Prostate gland (tissue), 2 donors: ENCODE measurements at places on chromosomes 11 and 22. TPM values are rescaled to one million over a fixed set of nuclear protein-coding genes. Genes with fewer than 3 reads are reported as not detected.

GRCh38 chr11:69880826-69881445 is 61.7 kb upstream of the FGF3 start:
- no peak overlapping the region for H3K4me3 ChIP-seq
- H3K4me1 ChIP-seq = no peaks in the 10 kb centered on the region
- no peaks in the 10 kb centered on the region for H3K27me3 ChIP-seq

- no peaks in the 10 kb centered on the region for H3K27me3 ChIP-seq
- no peaks in the 10 kb centered on the region for H3K36me3 ChIP-seq
- no peaks in the 10 kb centered on the region for H3K4me1 ChIP-seq
- DNase-seq = no peak
- no peak overlapping the region for H3K27ac ChIP-seq
- no peak overlapping the region for H3K4me3 ChIP-seq
These were observed 330.5 kb downstream of the TENM4 start for GRCh38 chr11:79110321-79110720.

DNA sequence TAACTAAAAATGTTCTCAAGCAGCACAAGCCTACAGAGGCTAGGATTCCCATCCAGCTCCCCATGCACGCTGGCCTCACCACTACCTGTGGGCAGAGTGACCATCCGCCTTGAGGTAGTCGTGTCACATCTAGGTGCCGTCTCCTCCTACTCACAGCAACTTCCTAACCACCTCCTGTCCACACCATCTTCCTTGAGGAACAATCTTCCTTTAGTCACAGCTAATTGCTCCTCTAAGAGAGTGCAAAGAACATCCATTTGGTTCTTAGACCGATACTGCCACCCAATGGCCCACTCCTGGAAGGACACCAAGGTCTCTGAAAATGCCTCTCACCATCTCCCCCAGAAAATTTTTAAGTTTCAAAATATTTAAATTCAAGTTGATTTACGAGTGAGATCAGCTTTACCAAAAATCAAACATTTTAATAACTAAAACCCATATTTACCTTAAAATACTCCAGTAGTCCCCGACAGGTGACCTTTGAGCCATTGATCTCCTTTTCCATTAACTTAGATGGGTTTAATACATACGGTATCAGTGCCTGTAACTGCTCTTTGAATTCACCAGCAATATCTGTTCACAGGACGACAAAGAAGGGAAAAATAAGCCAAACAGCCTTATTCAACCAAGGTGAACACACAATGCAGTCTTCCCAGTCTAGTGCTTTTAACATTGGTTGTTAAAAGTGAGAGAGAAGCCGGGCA is 21.7 kb upstream of the PLAAT3 start:
- no peaks in the 10 kb centered on the region for H3K36me3 ChIP-seq
- no peaks in the 10 kb centered on the region for H3K4me1 ChIP-seq
- no peak overlapping the region for H3K27ac ChIP-seq
- DNase-seq = peak; percentile 48

- no peaks in the 10 kb centered on the region for H3K4me1 ChIP-seq
- H3K36me3 ChIP-seq = no peaks in the 10 kb centered on the region
- H3K27me3 ChIP-seq = no peaks in the 10 kb centered on the region
- DNase-seq = no peak
- H3K27ac ChIP-seq = no peak overlapping the region
These were observed 83.3 kb downstream of the SGSM3 start for GRCh38 chr22:40453671-40454070.

GRCh38 chr22:36528795-36529751 is at the start of gene EIF3D:
Gene EIF3D, minus strand, starts transcription at chr22:36529166. Its CDS starts 3,045 bp downstream, at chr22:36526121.
- DNase-seq = peak; percentile 98
- peak within 1 kb of the TSS; percentile 46 for H3K4me3 ChIP-seq
- no peaks in the 10 kb centered on the region for H3K36me3 ChIP-seq

GRCh38 chr22:33139937-33140336 is 81.8 kb upstream of the SYN3 start:
- no peaks in the 10 kb centered on the region for H3K27me3 ChIP-seq
- no peak for DNase-seq
- no peak overlapping the region for H3K4me3 ChIP-seq

- H3K4me3 ChIP-seq = no peak overlapping the region
- no peak overlapping the region for H3K27ac ChIP-seq
- peaks cover 9% of the 10 kb centered on the region for H3K36me3 ChIP-seq
- H3K4me1 ChIP-seq = peaks cover 5% of the 10 kb centered on the region
These were observed 2.6 kb upstream of the VWCE start for GRCh38 chr11:61297746-61298145.

- no peak overlapping the region for H3K4me3 ChIP-seq
- peaks cover 50% of the 10 kb centered on the region for H3K27me3 ChIP-seq
- DNase-seq = no peak
- no peaks in the 10 kb centered on the region for H3K4me1 ChIP-seq
- H3K27ac ChIP-seq = no peak overlapping the region
These were observed 15.0 kb upstream of the ALX4 start for GRCh38 chr11:44324749-44325525.

GRCh38 chr11:20966489-20966888 is 297.1 kb downstream of the NELL1 start:
- H3K36me3 ChIP-seq = no peaks in the 10 kb centered on the region
- H3K4me1 ChIP-seq = no peaks in the 10 kb centered on the region
- no peak overlapping the region for H3K27ac ChIP-seq
- H3K27me3 ChIP-seq = no peaks in the 10 kb centered on the region
- no peak overlapping the region for H3K4me3 ChIP-seq

DNA sequence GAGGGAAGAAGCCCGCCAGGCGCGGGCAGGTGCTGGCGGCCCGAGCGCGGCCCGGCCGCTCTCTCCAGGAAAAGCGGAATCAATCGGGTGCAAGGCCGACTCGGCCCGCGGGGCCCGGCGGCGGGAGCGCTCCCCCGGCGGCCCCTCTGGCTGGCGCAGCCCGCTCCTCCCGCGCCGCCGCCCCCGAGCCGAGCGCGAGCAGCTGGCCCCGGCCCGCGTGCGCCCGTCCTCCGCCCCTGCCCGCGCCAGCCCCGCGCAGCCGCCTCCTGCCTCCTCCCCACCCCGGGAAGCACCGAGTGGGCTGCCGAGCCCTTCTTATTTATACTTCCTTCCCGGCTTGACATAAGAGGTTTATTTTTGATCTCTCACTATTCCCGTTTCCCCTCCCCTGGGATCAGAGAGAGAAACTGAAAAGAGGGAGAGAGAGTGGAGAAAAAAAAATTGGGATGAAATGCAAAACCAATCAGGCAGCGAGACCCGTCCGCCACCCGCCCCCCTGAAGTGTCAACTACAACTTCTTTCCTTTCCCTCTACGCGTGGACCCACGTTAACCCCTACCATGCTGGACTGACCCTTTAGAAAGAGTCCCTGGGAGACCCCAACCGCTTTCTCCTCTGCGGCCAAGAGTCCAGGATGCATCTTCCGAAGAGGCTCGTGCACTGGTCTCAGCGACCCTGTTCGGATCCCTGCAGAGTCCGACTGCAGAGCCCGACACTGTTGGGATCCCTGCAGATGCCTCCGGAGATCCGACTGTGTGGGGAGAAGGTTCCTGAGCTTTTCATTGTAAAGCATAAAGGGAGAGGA is at the start of gene ADAMTS8:
ADAMTS8 (minus strand) TSS at position 294 of the 804 bp plus-strand sequence. CDS start 323 bp downstream, outside the sequence.
- no peaks in the 10 kb centered on the region for H3K36me3 ChIP-seq
- H3K4me1 ChIP-seq = peaks cover 6% of the 10 kb centered on the region
- peaks cover 5% of the 10 kb centered on the region for H3K27me3 ChIP-seq
- H3K4me3 ChIP-seq = peak within 1 kb of the TSS; percentile 21

DNA sequence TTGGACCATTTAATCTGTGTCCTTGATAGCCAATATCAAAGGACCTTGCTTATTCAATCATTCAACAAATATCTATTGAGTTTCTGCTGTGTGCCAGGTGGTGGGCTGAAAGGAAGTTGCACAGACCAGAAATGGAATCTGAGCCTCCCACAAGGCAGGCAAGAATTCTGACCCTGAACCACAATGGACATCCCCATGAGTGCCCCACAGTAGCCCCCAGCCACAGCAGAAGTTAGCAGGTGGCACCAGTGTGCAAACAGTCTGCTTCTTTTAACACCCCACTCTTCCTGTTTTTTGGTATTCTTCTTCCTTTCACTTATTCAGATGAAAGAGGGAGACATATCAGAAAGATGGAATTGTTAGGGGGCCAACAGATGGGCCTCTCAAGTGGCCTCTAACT is 12.2 kb upstream of the SERPING1 start:
- H3K36me3 ChIP-seq = no peaks in the 10 kb centered on the region
- H3K27ac ChIP-seq = no peak overlapping the region
- no peaks in the 10 kb centered on the region for H3K27me3 ChIP-seq
- H3K4me3 ChIP-seq = no peak overlapping the region

GRCh38 chr22:36467946-36468345 is 13.5 kb downstream of the TXN2 start:
- no peaks in the 10 kb centered on the region for H3K27me3 ChIP-seq
- no peak overlapping the region for H3K4me3 ChIP-seq
- H3K27ac ChIP-seq = peak overlapping the region; percentile 82
- no peak for DNase-seq
- no peaks in the 10 kb centered on the region for H3K36me3 ChIP-seq

DNA sequence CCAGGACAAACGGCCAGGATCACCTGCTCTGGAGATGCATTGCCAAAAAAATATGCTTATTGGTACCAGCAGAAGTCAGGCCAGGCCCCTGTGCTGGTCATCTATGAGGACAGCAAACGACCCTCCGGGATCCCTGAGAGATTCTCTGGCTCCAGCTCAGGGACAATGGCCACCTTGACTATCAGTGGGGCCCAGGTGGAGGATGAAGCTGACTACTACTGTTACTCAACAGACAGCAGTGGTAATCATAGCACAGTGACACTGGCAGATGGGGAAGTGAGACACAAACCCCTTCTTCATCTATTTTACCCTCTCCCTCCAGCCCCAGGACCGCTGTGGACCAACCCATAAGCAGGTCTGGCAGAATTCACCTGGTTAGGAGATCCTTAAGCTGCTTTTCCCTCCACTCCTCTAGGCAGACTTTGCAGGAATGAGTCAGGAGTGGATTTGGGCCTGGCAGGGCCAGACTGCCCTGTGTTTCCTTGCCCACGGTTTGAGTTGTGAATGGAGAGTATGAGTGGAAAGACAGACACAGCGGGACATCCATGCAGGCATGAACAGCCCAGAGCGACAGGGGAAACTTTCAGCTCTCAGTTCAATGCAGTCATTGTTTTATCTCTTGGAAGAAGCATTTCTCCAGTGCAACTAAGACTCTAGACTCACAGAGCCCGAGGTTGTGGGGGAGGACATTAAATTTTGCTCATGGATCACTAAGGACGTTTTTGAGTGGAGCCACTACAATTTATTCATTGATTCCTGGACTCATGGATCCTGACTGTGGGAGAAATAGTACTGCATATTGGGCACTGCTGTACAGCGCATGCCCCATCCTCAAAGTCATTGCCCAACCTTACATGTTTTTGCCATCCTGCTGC is 75.3 kb upstream of the IGLL5 start:
- H3K36me3 ChIP-seq = no peaks in the 10 kb centered on the region
- no peak for DNase-seq
- H3K4me3 ChIP-seq = no peak overlapping the region
- H3K27ac ChIP-seq = no peak overlapping the region

DNA sequence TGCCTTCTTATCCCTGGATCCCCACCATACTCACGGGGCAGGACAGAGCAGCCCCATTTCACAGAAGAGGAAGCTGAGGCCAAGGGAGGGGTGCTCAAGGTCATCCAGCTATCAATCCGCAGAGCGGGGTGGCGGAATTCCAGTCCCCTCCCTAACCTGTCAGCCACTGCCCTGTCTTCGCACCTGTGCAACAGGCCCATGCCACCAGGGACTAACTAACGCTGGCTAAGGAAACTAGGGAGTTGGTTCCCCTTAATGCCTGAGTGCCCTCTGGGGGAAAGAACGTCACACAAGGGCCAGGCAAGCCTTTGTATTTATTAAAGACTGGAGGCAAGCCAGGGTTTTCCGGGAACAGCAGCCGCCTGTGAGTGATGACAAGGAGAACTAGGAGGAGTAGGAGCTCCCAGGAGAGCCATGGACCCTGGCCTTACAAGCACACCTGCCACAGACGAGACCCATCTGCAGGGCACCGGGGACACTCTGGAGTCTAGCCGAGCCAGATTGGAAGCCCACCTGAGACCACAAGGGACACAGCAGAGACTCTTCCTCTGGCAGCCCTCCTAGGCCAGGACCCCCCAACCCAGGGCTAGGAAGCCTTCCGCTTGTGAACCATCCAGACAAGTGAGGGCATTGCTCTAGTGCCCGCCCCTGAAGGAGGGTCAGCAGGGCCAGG is 64.4 kb downstream of the MYH9 start:
- H3K27me3 ChIP-seq = no peaks in the 10 kb centered on the region
- H3K4me1 ChIP-seq = peaks cover 54% of the 10 kb centered on the region
- peak overlapping the region; percentile 94 for H3K27ac ChIP-seq
- H3K36me3 ChIP-seq = peaks cover 29% of the 10 kb centered on the region

GRCh38 chr22:21587803-21588611 is 20.5 kb downstream of the UBE2L3 start:
- H3K27ac ChIP-seq = no peak overlapping the region
- H3K27me3 ChIP-seq = no peaks in the 10 kb centered on the region
- no peak overlapping the region for H3K4me3 ChIP-seq
- H3K4me1 ChIP-seq = peaks cover 22% of the 10 kb centered on the region
- DNase-seq = no peak

GRCh38 chr11:117501237-117501898 is 173.7 kb downstream of the CEP164 start:
- no peaks in the 10 kb centered on the region for H3K4me1 ChIP-seq
- DNase-seq = no peak
- H3K4me3 ChIP-seq = no peak overlapping the region
- H3K27me3 ChIP-seq = no peaks in the 10 kb centered on the region

GRCh38 chr11:85811624-85812023 is 683 bp upstream of the SYTL2 start:
- no peak overlapping the region for H3K27ac ChIP-seq
- H3K4me1 ChIP-seq = no peaks in the 10 kb centered on the region
- no peaks in the 10 kb centered on the region for H3K36me3 ChIP-seq
- DNase-seq = no peak

Gene GUCY1A2
- total RNA-seq = 15.3 TPM

Gene SULT4A1
- total RNA-seq = 3.3 TPM

Gene BBOX1
- 1.0 TPM for total RNA-seq

Gene CABP4
- 4.3 TPM for total RNA-seq

Gene CLMP
- total RNA-seq = 10.7 TPM

Gene KRTAP5-2
- not detected for total RNA-seq
